Ureter (tissue), 1 donor: ENCODE measurements at places on chromosomes 13 and 19.

DNA sequence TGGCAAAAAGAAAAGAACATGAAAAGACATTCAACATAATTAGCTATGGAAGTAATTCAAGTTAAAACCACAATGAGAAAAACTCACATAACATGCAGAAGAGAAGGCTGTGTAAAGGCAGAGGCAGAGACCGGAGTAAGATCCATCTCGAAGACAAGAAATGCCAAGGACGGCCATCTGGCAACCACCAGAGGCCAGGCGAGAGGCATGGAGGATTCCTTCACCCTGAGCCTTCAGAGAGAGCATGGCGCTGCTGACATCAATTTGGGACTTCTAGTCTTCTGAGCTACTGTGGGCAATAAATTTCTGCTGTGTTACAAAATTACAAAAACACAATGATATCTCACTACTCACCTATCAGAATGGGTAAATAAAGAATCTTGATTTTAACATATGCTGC lies 381.0 kb downstream of the TSHZ3 start:
- DNase-seq = no peak

- DNase-seq = no peak
Observed at GRCh38 chr13:112351825-112352224, 24.3 kb upstream of the SPACA7 start.

- no peak for DNase-seq
Observed at GRCh38 chr13:21138561-21138960, 37.8 kb downstream of the SKA3 start.

DNA sequence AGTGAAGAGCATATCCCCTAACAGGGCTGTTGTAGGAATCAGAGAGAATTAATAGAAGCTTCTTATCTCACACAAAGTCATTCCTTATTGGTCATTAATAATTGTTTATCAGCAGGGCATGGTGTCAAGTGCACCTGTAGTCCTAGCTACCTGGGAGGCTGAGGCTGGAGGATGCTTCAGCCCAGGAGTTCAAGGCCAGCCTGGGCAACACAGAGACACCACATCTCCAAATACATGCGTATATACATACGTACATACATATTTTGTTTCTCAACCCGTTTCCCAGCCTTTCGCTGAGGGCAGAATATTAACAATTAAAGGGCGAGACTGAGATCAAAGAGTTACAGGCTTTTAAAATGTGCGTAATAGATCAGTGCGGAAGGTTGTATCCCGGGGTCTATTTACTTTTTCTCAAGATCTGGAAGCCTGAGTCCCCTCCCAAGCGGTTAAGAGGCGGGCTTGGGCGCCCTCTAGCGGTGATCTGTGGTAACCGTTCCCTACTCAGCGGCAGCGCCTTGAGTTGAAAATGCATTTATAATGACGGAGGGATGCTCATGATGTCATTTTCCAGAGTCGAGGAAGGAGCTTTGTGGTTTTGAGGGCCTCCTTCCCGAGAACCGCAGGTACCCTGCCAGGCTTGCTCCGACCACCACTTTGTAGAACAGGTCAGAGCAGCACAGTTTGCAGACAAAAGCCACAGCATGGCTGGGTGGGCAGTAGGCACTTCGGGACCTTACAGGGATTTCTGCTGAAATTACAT lies 169.6 kb upstream of the GPR12 start:
- peak; percentile 63 for DNase-seq

- no peak for DNase-seq
Observed at GRCh38 chr13:76803831-76804230, 82.4 kb downstream of the KCTD12 start.

DNA sequence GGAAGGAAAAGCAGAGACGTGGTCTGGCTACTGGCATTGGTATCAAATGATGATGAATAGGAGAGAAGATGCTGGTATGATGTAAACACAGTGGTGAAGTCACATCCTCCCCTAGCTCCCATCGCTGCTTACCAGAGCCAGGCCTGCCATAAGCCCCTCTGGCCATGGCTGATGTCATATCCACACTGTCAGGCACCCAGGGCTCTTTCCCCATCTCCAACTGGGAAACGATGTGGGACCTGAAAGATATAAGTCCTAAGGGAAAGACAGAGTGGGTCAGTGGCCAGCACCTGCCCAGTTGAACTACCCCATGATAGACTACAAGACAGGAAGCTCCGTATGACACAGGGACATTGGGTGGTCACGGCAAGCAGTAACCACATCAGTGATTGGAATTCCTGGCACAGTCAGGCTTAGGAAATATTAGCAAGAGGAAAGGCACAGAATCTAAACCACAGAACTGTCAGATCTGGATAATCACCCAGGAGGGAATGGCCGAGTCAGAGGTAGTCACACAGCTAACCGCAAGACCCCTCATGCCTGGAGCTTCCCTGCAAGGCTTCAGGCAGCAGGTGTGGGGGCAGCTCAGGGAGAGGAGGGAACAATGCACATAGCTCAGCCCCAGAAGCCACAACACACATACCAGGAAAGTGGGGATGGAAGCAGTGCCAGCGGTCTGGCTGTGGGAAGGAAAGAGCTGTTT lies 3.8 kb downstream of the ZNF792 start:
- no peak for DNase-seq

DNA sequence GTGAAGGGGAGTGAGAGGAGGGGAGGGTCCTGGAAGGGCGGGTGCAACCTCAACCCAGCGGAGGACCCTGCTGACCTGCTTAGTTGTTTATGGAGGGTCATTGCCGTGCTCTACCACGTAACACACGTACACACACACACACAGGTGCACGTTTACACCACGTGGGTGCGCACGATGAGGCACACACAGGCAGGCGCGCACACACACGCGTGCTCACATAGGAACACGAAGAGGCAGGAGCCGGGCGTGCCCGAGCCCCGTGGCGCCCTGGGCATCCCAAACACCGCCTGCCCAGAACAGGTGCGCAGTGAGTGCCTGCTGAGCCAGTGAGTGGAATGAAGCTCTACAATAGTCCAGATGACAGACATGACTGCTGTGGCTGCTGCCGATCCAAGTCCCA lies 11.2 kb upstream of the MADCAM1 start:
- no peak for DNase-seq

- DNase-seq = no peak
Observed at GRCh38 chr13:111962431-111962891, 104.5 kb upstream of the SOX1 start.

DNA sequence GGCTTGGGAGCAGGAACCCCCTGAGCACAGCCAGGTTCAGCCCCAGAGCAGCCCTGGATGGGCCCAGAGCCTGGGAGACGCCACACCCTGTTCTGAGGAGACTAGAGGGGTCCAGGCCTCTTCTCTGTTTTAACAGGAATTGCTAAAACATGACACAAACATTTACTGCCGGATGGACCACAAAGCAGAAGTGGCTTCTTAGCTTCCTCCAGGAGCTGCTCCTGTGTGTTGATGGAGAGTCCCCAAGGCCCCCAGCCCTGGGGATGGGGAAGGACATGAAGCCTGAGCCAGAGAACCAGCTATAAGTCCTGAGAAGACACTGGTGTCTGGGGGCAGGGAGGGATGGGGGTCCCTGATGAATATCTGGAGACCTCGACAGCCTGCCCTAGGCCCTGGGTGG lies 14.6 kb downstream of the CEACAM3 start:
- no peak for DNase-seq

GRCh38 chr19:7267792-7268704 lies 26.2 kb downstream of the INSR start:
- DNase-seq = peak; percentile 48

DNA sequence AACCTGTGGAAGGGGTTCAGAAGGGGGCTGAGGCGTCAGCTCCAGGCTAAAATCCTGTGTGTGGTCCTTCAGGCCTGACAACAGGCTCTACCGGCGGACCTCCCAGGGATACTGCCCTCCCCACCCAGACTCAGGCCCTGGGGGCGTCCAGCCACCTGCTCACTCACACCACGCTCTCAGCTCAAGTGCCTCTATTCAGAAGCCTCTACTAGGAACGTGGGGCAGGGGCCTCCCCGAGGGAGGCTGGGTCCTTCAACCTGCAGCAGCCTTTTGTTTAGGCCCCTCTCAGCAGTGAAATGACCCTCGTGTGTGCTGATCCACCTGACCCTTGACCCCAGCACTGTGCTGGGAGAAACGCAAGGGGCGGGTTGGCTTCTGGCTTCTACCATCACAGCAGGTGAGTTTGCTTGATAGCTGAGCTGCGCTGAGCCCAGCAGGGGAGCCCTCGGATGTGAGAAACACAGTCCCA lies 10.6 kb downstream of the PLPP2 start:
- no peak for DNase-seq
